ENCODE measurements at places on chromosomes 6 and 20.

- no peak for DNase-seq
Measured at GRCh38 chr6:106860940-106861339, 113.6 kb downstream of the CD24 start.

GRCh38 chr6:31903957-31904356, 2.1 kb upstream of the ZBTB12 start:
- no peak for DNase-seq

DNA sequence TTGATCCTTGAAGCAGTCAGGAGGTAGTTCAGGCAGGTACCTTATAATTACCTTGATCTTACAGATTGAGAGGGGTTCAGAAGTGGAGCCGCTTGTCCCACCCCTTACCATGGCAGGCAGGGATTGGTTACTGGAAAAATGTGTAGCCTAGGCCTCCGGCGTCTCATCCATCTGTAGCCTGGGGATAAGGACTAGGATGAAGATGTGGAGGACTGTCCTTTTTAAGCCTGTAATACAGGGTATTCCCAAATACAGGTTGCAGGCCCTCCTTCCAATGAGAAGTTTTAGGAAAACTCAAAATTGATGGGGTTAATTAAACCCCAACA, 2.8 kb downstream of the HMGA1 start:
- DNase-seq, result no peak

- no peak for DNase-seq
Measured at GRCh38 chr20:20993372-20993771, 112.8 kb downstream of the LINC00237 start.

- DNase-seq, result no peak
Measured at GRCh38 chr6:118356686-118357085, 191.4 kb upstream of the PLN start.

DNA sequence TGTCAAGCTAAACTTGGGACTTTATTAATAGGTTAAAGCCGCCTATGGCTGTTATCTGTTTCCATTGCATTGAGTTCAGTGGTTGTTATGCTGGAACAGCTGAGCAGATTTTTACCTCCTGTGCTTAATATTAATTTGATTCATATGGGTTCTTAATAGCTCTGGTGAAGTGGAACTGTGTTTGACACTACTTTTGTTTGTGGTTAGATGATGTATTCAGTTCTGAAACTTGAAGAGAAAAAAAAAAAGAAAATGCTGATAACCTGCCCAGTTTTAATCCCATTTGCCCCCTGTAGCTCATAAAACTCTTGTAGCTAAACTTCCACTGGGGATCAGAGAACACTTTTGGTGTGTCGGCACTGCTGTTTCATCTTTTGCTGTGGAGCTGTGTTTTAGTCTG, 117.8 kb downstream of the ZDHHC14 start:
- no peak for DNase-seq

DNA sequence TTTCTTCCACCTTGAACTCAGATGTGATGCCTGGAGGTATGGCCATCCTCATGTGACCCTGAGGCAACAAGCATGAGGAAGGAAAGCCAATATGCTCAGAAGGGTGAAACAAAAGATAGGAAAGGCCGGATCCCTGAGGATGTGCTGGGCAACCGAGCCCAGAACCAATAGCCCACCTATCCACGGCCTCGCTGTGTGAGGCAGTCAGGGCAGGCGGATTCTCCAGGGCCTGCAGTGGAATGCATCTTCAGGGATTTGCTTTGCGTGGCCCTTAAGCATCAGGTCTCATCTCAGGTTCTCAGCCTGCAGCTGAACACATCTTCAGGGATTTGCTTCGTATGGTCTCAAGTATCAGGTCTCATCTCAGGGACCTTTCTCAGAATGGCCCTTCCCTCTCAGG, 139.8 kb downstream of the ANKRD60 start:
- no peak for DNase-seq

Measured in LNCaP clone FGC (cell line).